ENCODE measurements at places on chromosomes 4 and X.

DNA sequence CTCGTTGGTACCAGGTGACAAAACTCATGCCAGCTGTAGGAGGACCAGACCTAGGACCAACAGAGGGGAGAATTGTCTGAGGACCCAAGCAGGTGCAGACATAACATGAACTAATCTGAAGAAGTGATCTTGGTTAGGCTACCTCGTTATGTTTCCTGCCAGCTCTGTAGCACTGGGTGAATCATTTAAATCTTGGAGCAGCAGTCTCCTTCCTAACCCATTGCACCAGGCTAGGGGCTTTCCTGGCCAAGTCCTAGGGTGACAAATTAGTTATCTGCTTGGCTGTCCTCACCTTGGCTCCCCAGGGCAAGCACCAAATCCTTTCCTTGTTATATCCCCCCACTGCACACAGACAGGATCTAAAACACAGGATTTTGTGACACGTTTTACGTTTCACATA lies 87.8 kb downstream of the WWC2 start:
- DNase-seq = no peak

DNA sequence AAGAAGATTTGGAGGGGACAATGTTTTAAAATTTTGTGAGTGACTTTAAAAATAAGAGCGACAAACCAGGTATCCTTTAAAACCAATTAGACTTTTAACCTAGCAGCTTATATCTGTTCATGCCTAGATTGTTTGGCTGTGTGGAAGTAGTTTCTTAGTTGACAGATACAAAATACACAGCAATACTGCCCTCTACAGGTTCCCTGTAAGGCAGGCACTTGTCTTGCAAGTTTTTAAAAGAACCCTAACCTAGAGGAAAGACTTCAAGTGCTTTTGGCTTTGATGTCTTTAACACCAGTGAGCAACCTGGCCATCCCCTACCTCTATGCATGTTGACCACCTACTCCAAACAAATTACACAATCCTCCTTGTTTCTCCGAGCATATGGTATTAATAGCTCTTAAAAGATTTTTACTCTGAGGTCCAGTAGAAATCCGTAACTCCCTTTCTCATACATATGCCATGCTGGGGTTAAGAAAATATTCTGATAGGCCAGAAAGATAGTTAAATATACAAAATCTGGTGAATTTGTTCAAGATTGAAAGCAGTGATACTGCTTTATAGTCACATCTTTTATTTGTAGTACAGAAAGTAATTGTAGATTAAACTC lies 273.0 kb downstream of the ARHGAP24 start:
- no peak for DNase-seq

GRCh38 chrX:21926527-21927278 lies 13.8 kb upstream of the SMS start:
- no peak for DNase-seq

GRCh38 chr4:62717154-62717553 lies 1517.0 kb downstream of the ADGRL3 start:
- no peak for DNase-seq

DNA sequence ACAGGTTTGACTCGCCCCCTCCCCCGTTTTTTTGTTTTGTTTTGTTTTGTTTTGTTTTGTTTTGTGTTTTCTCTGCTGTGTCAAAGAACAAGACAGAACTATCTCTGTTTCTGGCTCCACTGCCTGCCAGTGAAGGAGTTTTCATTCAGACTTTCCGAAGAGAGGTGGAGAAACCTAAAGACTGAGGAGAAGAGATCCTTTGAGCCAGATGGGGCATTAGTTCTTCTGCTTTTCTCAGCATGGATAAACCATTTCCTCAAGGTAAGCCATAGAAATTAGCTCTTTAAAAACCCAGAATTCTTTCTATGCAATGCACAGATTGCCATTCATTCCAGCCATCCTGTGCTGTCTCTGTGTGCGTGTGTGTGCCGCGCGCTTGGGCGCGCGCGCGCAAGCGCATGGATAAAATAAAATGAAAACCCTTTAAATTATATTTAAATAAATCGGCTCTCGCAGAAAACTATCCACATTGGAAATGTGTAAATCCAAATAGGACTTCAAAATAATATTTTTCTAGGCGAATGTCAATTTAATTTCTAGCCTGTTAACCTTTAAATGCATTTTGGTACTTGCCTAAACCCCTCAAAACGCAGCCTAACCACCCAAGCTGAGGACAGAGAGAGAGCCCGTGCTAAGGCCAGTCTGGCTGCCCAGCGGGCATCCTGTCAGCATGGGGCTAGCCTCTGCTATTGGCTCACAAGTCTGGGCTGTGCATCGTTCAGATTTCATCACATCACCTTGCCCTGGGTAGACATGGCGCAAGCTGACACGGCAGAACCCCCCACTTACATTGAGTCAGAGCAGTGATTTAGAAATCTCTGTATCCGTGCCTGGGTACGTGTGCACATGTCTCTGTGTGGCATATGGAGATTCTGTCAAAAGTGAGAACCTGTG lies 113.0 kb upstream of the VAMP7 start:
- DNase-seq = no peak

- DNase-seq = no peak
Observed at GRCh38 chr4:47705326-47705981, 132.4 kb downstream of the CORIN start.

DNA sequence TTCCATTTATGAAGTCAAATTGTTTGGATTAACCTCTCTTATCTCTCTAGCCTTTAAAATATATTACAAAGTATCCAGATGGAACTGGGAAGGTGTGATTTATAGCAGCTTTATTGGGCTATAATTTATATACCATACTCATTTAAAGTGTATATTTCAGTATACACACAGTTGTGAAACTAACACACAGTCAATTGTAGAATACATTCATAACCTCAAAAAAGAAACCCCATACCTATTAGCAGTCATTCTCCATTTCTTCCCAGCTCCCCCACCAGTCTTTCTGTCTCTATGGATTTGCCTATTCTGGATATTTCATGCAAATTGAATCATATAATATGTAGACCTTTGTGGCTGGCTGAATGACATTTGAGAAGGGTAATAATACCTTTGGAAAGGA lies 7.6 kb upstream of the NAP1L5 start:
- DNase-seq = no peak

- DNase-seq = no peak
Observed at GRCh38 chrX:24902806-24903205, 113.0 kb downstream of the ARX start.

DNA sequence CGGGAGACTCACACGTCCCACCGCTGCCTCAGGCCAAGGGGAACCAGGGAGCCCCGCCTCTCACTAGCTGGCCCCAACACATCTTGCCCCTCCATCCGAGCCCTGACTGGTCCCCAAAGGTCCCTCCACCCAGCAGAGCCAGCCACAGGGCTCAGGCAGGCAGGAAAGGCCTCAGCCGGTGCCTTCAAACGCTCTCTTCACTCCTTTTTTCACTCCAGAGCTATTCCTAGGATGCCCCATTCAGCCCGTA lies 1.5 kb upstream of the ARHGAP4 start:
- no peak for DNase-seq

GRCh38 chr4:84968925-84969324 lies 2.4 kb upstream of the WDFY3 start:
- no peak for DNase-seq

GRCh38 chr4:5883916-5884315 lies 9.0 kb downstream of the CRMP1 start:
- DNase-seq = no peak

GRCh38 chrX:110561034-110561433 lies 202.4 kb downstream of the RTL9 start:
- DNase-seq = no peak

GRCh38 chr4:108094923-108095482 lies 73.7 kb downstream of the LEF1 start:
- DNase-seq = no peak

- DNase-seq = no peak
Observed at GRCh38 chr4:115325836-115326235, 212.4 kb upstream of the NDST4 start.

GRCh38 chr4:125368146-125368545 lies 53.4 kb downstream of the FAT4 start:
- no peak for DNase-seq

DNA sequence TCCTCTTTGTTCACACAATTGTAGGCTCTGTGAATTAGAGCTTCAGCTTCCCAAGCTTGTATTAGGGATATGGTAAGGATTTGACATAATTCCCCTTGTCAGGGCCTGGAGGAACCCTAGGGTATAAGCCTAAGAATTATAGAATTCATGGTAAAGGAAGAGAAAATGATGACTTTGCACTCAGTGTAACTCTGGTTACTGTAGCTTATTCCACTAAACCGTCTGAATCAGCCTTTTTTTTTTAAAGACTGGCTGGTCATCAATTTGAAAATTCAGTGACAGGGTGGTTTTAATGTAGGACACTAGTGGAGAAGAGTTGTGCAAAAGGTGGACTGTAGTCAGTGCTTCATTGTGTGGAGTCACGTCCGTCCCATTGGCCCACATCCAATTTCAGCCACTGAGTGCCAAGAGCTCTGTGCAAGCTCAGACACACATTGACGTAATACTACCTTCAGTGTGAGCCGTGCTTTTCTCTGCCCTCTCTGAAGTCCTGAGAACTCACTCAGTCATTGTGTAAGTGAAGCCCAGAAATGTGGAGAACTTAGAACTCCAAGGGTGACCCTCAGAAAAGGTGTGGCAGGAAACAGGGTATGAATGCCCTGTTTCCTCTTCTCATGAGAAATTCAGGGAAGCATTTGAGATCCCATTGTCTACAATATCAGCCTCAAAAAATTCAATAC lies 449.8 kb downstream of the C4orf33 start:
- DNase-seq = no peak

DNA sequence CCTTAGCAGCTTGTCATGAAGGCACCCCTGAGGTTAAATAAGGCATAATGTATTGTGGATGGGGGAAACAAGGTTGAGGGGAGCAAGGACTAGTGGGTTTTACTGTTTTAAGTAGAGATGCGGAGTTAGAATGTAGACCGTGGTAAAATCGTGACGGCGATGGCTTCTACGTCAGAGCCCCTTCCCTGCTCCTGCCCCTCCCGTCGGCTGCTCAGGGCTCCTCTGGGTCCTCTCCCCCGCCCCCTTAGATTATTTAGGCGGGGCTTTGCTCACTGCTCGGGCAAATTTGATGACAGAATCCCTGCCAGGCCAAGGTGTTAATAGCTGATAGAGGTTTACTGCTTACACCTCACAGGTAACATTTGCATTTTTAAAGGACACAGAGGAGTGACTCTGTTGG lies 2.3 kb downstream of the FRMPD3 start:
- no peak for DNase-seq

DNA sequence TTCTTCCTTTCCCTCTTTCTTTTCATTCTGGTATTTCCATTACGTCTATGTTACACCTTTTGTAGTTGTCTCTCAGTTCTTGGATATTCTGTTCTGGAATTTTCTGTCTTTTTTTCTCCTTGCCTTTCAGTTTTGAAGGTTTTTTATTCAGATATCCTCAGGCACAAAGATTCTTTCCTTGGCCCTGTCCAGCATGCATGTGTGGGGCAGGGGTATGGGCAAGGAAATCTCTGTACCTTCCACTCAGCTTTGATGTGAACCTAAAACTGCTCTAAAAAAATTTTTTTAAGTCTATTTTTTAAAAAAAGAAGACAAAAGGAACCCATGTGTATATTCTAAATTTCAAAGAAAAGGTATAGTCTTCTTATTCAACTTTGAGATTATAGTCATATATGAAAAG lies 180.5 kb downstream of the SOWAHB start:
- DNase-seq = no peak

DNA sequence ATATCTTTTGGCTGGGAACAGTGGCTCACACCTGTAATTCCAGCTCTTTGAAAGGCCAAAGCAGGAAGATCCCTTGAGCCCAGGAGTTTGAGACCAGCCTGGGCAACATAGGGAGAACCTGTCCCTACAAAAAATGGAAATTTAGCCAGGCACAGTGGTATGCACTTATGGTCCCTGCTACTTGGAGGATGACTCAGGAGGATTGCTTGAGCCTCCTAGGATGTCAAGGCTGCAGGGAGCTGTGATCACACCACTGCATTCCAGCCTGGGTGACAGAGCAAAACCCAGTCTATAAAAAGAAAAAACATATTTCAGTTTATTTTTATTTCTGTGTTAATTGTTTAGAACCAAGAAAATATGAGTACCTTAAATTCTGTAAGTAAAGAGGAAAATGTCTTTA lies 123.7 kb downstream of the CBR4 start:
- no peak for DNase-seq

GRCh38 chr4:2788532-2789103 lies 4.3 kb upstream of the SH3BP2 start:
- DNase-seq = no peak
